ENCODE measurements at places on chromosomes 3 and 15.

- no peak for DNase-seq
These were observed 6.7 kb downstream of the PLIN1 start for GRCh38 chr15:89672221-89673164.

DNA sequence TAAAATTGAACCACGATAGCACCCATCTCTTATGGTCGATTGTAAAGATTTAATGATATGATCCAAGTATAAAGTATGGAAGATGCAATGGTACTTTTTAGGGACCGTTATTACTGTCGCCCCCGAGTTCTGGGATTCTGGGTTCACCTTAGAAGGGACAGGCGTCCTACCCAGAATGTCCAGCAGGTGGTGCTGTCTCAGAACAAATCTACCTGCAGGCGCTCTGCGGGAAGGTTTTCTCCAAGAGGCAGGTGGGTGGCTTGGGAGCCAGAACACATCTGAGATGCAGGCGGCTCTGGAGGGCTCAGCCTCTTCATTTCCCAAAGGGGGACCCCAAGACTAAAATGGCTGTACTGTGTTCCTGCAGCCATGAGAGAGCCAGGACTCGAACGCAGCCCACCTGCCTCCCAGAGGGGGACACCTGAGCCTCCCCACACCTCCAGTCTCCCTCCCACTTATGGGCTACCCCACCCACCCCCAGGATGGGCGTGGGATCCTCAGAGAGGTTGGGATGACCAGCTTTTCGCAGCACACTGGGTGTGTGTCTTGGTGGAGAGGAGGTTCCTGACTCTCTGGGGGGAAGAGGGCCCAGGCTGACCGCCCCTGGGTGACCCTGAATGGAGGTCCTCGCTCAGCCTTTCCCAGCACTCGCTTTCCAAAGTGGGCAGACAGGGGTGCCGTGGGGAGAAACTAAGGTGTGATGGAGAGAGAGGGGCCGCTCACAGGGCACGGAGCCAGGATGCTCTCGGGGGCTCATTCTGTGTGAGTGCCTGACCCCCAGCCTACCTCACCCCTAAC, 28.1 kb upstream of the CORO2B start:
- DNase-seq, result peak; percentile 46

GRCh38 chr3:46353647-46354410, at the start of gene CCR2:
Gene CCR2, plus strand, starts transcription at chr3:46354111. Its CDS starts 3,417 bp downstream, at chr3:46357528.
- no peak for DNase-seq

- no peak for DNase-seq
These were observed 20.4 kb upstream of the PARL start for GRCh38 chr3:183904833-183905780.
